ENCODE measurements at places on chromosomes 16 and 17.
A peak's percentile ranks its signal among the peaks of the same experiment; 100 is the strongest.

DNA sequence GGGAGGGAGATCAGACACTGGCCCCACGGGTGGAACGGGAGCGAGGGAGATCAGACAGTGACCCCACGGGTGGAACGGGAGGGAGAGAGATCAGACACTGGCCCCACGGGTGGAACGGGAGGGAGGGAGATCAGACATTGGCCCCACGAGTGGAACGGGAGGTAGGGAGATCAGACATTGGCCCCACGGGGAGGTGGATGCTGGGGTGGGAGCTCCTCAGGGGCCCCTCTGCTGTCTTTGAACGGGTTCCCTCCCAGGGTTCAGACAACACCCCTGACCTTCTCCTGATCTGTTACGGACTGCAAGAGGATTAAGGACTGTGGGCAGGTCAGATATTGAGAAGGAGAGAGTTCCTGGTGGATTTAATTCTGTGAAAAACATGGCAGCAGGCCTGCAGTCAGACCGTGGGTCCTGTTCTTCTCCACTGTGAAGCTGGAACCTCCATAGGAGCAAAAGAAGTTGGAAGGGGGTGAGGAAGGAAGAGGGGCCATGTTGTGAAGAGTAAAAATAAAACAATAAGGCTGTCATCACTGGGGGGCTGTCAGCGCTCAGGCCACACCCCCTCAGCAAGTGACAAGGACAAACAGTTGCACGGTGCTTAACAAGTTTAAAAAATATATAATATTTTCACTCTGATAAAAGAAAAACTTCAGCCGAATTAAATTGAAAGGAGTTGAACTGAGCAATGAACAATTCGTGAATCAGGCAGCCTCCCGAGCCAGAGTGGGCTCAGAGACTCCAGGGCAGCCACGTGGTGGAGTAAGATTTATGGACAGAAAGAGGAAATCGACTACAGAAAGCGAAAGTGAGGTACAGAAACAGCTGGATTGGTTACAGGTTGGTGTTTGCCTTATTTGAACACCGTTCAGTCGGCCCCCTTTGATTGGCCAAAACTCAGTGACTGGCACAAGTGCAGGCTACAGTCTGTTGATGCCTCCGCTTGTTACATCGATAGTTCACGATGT is 348.7 kb upstream of the TNRC6C start:
- peak; percentile 14 for DNase-seq

- DNase-seq, result no peak
Observed at GRCh38 chr17:67326440-67326839, 39.9 kb downstream of the PSMD12 start.

DNA sequence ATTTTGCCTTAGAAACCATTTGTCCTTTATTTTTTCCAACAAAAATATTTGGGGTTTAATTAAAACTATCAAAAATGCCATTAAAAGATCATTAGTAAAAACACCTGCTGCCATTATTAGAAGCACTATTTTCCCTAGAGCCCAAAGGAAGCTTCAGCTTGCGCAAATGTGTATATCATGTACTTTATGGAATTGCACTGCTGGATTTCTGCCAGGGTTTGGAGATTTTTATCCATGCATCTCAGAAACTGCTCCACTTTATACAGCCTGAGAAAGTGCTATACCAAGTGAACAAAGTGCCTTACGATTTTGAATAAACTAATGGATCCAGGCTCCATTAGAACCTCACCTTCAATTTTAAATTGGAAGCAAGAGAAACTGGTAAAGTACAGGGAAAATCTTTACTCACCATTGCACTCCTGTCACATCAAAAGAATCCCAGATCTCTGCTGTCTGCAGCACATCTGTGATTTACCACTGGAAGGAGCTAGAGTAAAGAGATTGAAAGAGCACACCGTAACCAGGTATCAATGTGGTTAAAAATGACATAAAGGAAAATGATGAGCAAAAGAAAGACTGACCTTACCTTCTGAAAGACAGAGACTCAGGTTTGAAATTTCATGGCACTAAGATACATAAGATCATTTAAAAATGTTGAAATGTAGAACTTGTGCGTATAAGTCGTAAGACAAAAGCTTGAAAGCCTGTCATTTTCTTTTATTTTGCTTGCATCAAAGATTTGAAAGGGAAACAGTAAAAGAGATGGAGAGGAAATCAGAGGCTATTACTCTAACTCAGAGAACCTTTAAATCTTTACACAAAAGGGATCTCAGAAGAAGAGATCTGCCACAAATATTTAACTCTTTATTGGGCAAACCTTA is 678.1 kb upstream of the GOT2 start:
- DNase-seq, result no peak

DNA sequence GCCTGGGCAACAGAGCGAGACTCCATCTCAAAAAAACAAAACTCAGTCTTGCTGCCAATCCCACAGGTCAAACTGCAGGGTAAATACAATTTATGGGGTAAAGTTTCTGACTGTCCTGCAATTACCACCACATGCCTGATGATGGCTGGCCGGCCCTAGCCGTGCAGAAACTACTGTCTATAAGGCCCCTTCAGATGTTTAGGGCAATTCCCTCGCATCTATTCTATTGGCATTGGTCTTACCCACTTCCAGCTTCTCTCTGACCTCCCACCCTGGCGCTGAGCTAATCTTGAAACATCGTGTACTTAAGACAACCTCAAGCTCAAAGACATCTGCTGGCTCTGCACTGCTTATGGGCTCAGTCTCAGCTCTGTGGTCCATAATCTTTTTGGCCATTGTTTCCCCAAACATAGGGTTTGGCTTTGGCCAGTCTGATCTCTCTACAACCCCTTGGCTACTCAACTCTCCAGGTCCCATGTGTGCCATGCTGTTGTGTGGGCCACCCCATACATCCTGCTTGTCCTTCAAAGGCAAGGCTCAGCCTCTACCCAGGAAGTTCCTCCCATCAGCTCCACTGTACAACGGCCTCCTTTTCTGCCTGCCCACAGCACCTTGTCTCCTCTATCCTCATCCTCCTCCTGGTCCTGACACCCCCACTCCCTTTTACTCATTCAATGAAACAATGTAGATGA is 16.6 kb downstream of the MAP3K14 start:
- no peak for DNase-seq

DNA sequence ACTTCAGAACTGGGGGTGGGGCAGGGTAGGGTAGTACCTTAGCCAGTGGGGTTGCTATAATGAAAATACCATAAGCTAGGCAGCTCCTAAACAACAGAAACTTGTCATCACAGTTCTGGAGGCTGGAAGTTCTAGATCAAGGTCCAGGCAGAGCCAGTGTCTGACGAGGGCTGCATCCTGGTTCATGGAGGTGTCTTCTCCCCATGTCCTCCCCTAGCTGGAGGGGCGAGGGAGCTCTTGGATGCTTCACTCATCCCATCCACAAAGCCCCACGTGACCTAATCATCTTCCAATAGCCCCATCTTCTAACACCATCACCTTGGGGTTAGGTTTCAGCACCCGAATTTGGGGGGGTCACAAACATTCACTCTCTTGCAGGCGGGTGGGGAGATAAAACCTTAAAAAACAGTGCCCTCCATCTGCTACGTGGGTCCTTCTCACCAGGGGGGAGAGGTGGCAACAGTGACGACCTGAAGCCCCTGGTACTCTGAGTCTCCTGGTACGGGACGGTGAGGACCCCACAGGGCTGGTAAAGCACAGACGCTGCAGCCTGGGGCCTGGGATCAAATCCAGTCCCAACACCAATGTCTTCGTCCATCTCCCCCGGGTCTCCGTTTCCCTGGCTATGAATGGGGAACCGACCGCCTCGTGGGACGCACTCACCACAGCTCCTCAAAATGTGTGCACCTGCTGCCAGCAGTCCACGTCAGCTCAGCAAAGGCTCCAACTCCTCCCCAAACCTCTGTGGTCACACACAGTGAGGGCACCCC is 22.8 kb downstream of the RAB40B start:
- DNase-seq, result no peak

DNA sequence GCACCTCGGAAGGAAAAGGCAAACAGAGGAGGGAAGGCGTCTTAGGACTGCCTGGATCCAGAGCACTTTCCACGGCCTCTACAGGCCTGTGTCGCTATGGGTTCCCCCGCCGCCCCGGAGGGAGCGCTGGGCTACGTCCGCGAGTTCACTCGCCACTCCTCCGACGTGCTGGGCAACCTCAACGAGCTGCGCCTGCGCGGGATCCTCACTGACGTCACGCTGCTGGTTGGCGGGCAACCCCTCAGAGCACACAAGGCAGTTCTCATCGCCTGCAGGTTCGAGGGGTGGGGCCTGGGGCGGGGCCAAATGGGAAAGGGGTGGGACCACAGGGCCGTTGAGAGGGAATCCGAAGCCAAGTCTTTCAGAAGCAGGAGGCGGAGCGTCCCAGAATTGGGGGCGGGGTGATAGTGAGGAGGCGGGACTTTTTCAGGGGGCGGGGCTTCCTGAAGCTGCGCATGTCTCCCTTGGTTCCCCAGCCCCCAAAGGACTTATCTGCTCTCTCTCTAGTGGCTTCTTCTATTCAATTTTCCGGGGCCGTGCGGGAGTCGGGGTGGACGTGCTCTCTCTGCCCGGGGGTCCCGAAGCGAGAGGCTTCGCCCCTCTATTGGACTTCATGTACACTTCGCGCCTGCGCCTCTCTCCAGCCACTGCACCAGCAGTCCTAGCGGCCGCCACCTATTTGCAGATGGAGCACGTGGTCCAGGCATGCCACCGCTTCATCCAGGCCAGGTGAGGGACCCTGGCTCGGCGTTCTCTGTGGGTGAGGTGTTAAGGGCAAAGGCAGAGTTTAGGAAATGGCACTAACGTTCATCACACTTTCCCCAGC is 939 bp downstream of the BCL6B start:
- peak; percentile 93 for DNase-seq

DNA sequence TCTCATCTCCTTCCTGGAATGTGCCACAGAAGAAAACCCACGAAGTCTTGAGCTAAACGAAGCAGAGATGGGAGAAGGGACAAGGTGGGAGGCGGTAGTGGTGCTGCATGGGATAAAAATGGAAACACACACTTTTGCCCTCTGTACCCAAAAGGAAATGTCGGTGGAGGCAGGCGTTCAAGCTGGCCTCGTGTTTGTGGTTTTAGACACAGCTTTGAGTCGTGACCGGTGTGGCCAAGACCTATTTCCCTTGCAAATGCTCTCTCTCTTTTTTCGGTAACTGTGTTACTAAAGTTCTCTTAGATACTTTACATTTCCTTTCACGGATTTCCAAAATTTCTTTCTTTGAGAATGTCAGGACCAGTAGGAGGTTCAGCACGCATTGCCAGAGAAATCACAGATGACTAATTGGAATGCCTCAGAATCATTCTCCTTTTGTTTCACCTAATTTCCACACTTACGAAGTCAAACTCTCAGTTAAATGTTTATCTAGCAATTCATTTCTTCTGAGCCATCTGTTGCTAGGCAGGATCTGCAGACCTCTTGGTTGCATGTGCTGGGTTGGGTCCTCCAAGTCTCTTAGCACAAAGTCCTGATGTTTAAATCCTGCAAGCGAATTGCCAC is 412.3 kb downstream of the MAF start:
- no peak for DNase-seq

DNA sequence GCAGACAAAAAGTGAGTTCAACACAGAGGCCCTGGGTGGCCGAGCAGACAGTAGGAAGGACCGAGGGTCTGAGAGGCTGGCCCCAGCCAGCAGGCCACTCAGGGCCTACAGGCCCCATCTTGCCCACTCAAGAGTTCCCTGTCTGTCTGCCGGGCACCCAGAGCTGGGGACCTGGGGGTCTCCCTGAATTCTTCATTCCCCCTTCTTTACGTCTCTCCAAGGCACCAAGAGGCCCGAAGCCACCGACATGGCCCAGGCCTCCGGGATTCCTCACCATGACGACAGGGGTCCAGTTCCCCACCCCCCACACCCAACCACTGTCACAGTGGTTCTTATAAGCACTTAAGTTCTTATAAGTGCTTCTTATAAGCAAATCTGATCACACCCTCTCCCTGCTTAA is 49.2 kb downstream of the NOS2 start:
- no peak for DNase-seq

DNA sequence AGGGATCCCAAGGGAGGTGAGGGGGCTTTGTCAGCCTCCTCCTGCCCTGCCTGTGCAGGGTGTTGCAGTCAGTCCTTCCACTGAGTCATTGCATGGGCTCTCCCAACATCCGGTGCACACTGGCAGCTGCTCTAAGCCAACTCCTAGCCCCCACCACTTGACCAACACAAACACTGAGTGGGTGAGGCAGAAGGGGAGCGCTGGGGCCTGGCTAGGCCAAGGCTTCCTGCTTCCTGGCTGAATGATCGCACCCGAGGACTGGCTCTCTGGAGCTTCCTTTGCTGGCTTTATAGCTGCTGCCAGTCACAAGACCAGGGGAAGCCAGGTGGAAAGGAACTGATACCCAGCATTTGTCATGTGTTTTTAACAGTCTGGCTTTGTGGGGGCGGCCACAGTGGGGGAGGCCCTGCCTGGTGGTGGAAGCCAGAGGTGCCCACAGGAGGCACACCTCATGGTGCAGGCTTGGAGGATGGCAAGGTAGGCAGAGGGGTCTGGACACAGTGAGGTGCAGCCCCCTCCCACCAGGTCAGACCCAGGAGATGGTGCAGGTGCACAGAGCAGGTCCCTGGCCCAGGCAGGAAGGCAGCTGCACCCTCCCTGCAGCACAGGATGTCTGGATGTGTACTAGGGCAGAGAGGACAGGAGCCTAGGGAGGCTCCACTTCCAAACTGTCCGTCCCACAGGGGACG is 6.8 kb downstream of the MPG start:
- peak; percentile 26 for DNase-seq

GRCh38 chr16:29645694-29646187 is 17.3 kb upstream of the SPN start:
- no peak for DNase-seq

- no peak for DNase-seq
Observed at GRCh38 chr16:44655-45054, 8.8 kb downstream of the POLR3K start.

- DNase-seq, result no peak
Observed at GRCh38 chr16:58160855-58161254, 31.7 kb upstream of the CFAP20 start.

- DNase-seq, result no peak
Observed at GRCh38 chr16:55513616-55514015, 4.7 kb downstream of the LPCAT2 start.

- no peak for DNase-seq
Observed at GRCh38 chr17:38599398-38599856, 6.3 kb downstream of the SRCIN1 start.

DNA sequence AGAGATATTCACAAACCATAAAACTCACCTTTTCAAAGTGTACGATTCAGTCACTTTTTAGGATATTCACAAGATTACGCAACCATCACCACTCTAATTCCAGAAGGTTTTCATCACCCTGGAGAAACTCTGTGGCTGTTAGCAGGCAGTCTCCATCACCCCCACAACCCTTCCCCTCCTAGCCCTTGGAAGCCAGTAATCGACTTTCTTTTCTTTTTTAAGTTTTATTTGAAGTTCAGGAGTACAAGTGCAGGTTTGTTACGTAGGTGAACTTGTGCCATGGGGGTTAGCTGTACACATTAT is 363.5 kb downstream of the CPPED1 start:
- DNase-seq, result no peak

GRCh38 chr16:55754056-55754455 is 78.8 kb downstream of the CES1 start:
- no peak for DNase-seq
